ENCODE measurements at places on chromosomes 2 and 18. TPM values are rescaled to one million over a fixed set of nuclear protein-coding genes. Genes with fewer than 3 reads are reported as not detected.

DNA sequence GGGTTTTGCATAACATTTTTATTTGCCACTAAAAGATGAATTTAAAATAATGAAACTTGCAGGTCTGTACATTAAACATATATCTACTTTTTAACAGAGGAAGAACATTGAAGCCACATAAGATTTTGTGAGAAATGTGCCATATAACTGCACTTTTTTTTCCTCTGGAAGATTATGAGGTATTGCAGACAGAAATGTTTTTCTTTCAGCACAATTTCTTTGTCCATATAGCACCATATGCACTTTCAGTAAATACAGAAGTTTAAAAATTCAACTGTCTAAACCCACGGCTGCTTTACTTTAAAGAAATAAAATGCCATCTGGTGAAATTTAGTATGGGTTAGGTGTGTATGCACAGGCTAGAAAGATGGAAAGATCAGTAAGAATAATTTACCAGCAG is 470 bp upstream of the FAP start:
- DNase-seq: no peak

DNA sequence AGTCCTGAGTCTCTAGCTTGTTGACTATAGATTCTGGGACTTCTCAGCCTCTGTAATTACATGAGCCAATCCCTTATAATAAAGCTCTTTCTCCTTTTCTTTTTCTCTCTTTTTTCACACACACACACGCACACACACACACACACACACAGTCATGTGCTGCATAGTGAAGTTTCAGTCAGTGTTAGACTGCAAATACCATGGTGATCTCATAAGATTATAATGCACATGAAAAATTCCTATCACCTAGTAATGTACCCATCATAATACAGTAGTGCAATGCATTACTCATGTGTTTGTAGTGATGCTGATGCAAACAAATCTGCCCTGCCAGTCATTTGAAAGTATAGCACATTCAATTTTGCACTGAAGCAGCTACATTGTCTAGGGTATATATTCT is 558.2 kb downstream of the SUCLG1 start:
- DNase-seq: no peak

The STON1 gene
- total RNA-seq: 4.3 TPM

The SNTG2 gene
- total RNA-seq: 0.62 TPM
